ENCODE measurements at places on chromosomes 5 and 9.

DNA sequence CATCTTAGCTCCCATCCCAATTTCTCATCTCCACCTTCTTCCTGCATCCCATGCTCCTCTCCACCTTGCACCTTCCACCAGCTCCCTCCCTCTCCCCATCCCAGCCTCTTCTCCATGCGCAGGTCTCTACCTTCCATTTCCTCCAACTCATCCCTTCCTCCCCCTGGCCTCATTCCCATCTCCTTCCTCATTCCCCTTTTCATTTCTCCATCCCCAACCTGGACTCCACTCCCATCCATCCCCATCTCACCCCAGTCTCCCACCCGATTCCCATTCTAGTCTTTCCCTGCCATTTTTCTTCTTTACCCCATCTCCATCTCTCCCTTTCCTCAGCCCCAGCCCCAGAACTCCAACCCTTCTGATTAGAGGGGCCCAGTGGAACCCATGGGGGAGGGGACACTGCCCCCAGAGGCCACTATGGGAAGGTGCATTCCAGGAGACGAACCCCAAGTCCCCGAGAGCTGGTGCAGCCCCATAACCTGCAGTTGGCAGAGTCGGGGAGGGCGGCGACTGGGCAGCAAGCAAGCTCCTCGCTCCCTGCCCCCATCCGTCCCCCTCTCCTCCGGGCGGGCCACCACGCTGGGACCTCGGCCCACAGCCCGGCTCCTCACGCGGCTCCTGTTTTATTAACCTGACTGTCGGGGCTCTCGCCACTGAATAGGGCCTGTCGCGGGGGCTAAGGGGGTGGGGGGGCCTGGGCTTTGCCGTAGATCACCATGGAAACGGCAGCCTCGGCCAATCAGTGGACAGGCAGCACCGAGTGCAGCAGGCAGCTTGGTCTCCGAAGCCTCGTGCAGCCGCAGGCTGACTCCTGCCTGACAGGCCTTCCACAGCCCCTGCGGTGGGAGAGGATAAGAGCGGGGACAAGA is 66.7 kb downstream of the PCDH1 start:
- no peak for DNase-seq

DNA sequence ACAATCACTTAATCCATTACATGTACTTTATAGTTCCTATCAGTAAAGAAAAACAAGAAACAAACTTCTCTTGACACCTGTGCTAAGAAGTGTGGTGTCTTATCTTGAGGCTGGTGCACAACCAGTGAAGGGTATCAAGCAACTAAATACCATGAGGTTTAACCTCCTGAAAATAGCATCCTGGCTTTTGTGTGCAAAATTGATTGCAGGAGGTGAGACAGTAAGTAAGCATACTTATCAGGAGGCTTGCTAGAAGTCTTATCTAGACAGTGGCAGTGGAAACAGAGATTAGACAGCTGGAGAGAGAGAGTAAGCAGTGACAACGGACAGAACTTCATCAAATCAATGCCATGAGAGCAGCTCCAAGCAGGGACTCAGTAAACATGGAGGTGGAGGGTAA is 730.3 kb downstream of the DNAH5 start:
- DNase-seq, result no peak

DNA sequence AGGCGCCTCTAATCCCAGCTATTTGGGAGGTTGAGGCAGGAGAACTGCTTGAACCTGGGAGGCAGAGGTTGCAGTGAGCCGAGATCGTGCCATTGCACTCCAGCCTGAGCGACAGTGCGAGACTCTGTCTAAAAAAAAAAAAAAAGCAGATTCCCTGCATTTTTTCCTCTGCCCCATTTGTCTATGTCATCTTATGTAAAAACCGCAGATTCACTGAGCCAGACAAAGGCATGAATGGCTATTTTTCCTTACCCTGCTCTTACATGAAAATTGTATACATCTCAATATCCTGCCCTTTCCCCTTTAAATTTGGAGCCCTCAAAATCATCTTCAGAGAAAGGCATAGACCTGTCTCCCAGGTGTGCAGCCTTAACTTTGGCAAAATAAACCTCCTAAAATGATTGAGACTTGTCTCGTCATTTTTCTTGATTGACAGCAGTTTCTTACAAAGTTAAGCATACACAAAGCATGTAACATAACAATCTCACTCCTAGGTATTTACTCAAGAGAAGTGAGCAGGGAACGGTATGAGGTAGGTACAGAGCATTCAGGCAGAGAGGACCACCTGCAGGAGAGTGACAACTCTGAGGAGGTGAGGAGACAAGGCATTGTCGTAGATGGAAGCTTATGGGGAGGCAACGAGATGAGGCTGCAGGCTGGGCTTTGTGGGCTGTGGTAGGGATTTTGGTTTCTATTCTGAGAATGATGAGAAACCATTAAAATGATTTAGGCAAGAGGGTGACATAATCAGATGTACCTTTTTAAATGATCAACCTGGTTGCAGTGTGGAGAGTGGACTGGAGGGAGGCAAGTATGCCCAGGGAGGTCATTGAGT is 65.7 kb upstream of the IL6ST start:
- no peak for DNase-seq

GRCh38 chr9:19577411-19577810 is 168.6 kb downstream of the ACER2 start:
- no peak for DNase-seq

DNA sequence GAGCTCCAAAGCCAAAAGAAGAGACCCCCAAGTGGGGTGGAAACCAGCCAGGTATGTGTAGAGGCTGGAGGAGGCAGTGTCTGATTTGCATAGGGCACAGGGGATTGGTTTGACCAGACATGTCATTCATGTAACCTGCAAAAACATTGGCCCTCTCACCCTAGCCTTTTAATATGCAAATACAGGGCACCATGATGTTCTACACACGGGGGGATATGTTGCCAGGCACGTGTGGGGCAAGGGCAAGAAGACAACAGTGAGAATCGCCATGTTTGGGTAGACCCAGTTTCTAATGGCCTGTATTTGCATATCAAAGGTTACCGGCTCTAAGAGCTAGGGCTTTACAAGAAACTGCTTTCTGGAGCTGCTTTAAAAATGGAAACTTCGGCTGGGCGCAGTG is 208.9 kb downstream of the GOLPH3 start:
- no peak for DNase-seq

- no peak for DNase-seq
These were observed 98.5 kb downstream of the INVS start for GRCh38 chr9:100197553-100197952.

- peak; percentile 35 for DNase-seq
These were observed 219.8 kb downstream of the ARL15 start for GRCh38 chr5:54090495-54091120.

- no peak for DNase-seq
These were observed 553.0 kb downstream of the CSNK1G3 start for GRCh38 chr5:124064956-124065355.

- no peak for DNase-seq
These were observed 16.7 kb upstream of the IL13 start for GRCh38 chr5:132641241-132641723.

DNA sequence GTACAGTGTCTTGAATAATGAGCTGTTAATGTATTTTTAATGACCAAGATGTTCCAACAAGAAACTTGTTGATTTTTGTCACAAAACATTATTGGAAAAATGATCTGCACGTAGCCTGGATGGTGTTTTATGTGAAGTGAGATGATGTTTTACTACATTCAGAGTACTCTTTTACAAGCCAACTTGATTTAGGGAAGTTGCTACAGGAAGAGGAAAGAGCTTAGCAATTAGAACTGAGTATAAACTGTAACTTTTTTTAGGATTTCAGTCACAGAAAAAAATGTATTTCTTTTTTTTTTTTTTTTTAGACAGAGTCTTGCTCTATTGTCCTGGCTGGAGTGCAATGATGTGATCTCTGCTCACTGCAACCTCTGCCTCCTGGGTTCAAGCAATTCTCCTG is 113.6 kb upstream of the ADRA1B start:
- DNase-seq, result no peak

GRCh38 chr9:92293452-92294296 is at the start of gene IARS1:
TSS of gene IARS1 (minus strand) at chr9:92293697. CDS start at chr9:92289419, 4,278 bp downstream.
- DNase-seq, result peak; percentile 98

DNA sequence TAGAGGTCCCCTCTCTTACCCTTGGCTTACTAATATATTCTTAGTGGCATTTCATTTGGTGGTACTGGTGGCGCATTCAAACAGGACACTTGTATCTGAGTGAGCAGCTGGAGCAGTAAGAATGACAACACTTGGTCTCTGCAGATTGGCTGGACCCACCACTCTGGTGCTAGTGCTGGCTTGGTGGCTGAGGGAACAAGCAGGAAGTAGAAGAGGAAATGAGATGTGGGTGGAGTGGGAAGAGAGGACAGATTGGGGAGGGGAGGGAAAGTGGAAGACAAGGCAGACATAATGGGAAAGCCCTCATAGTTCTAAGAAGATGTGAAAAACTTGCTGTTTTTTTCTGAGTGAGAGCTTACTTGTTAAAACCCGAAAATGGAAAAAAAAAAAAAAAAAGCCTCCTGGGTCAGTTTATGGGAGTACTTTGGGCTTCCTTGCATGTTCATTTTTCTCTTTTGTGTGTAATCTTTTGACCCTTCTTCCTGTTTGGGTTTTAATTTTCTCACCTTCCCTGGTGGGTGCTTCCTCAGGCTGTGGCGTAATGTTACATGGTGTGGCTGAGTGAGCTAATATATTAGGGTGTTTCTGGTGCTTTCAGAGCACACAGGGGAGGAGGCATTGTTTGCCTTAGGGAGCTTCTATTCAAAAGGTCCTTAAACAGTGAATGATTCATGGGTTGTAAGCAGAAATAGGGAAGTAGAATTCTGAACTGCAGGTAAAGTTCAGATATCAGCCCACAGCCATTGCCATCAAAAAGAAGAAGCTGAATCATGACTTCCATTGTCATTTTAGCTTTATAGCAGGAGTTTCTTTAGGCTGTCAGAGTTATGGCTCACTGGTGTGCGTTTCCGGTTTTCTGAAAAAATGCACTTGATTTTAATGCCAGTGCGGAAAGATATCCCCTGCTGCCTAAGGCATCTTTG is 52.3 kb downstream of the TLE4 start:
- DNase-seq, result peak; percentile 71

DNA sequence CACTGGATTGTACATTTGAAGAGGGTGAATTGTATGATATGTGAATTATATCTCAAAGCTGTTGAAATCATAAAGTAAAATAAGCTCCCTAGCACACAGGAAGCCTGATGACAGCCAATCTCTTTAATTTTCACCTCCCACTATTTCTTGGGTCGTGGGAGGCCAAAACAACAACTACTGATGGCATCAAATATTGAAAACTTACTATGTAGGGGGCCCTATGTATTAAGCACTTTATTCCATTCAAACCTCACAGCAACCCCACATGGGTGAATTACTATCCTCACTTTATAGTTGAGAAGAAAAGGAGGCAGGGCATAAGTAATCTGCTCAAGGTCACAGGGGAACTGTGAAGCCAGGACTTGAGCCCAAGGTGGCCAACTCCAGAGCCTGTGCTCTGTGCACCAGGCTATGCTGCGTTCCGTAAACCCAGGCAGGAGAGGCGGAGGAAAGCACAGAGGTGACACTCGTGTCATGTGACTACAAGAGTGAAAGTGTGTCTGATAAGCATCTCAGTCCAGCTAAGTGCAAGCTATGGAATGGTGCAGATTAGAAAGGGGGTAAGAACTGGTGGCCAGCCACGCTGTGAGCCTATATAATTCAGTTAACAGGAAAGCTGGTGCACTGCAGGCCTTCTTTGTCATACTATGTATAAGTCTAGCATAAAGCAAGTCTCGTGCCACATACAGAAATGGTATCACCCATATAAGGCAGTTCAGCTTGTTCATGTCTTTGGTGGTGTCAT is 221.0 kb downstream of the DCP2 start:
- DNase-seq, result no peak

- no peak for DNase-seq
These were observed 13.6 kb upstream of the CLK4 start for GRCh38 chr5:178640331-178641045.

DNA sequence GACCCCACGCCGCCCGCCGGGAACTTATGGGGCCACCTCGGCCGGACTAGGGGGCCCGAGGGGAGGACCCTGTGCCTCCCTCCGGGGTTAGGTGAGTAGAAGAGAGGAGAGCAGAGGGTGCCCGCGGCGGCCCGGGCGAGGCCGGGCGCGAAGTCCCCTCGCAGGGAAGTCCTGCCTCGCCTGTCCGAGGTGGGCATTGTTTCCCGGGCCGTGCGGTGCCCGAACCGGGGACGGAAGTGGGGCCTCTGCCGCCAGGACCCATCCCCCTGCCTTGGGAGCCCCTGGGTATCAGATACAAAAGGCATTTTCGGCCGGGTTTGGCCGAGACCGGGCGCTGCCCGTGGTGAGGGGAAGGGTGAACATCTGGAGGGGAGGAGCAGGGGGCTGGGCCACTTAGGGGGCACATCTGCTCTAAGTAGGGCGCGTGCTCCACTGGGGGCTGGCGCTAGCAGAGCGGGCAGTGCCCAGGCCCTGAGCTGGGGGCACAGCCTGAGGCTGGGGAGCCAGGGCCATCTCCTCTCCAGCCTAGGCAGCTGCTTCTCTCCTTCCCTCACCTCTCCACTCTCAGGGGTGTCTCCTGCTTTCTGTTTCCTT is 48.2 kb downstream of the DAB2IP start:
- DNase-seq, result no peak

DNA sequence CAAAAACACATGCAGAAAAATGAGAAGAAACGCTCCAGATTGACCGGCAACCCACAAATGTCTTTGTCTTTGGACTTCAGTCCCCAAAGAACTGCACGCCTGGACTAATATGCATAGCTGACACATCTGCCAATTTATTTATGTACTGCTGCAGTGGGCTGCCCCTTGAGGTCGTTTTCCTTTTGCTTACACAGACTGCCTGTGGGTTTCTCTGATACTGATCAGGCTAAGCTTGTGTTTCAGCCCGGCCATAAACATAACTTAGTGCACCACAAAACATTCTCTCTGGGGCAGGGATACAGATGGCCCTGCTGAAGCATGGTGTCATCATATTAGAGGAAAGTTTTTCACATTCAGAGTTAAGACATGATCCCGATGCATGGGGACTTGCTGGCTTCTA is 75.4 kb downstream of the NUDT12 start:
- DNase-seq, result no peak

DNA sequence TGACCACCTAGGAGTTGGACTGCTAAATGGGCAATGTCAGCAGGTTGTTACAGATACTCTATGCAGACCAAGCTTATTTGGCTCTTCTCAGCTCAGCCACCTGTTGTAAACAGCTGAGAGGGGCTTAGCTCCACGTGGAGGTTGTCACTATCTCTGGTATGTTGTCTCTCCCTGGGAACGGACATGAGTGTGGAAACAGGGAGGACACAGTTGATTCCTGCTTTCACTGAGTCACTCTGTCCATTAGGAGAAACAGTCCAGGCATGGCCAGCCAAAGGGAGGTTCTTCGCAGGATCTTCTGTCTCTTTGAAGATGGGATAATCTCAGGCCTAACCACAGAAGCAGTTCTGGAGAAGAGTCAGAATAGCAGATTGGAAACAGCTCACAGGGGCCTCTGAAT is 121.2 kb downstream of the PALM2AKAP2 start:
- DNase-seq, result no peak

GRCh38 chr5:119895066-119895465 is 265.7 kb downstream of the FAM170A start:
- no peak for DNase-seq

Measured in mammary epithelial cell (primary cell).